ENCODE measurements at places on chromosomes 7 and 10.
A peak's percentile ranks its signal among the peaks of the same experiment; 100 is the strongest.

DNA sequence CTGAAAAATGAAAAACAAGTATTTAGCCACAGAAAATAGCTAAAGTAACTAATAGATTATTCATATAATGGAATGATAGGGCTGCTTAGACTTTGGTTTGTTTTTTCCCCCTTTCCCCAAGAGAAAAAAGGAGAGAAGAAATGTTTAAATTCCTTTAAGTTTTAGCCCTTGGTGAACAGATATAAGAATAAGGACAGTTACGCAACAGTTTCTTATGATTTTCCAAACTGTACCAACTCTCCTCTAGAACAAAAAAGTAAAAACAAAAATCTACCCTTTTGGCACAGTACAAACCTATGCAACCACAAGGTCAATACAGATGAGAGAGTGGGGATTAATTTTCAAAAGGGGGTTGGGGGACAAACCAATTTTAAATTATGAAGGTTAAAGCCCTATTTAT lies 227.7 kb downstream of the CHCHD3 start:
- no peak for DNase-seq

GRCh38 chr7:36862771-36863261 lies 138.5 kb upstream of the AOAH start:
- DNase-seq = no peak

DNA sequence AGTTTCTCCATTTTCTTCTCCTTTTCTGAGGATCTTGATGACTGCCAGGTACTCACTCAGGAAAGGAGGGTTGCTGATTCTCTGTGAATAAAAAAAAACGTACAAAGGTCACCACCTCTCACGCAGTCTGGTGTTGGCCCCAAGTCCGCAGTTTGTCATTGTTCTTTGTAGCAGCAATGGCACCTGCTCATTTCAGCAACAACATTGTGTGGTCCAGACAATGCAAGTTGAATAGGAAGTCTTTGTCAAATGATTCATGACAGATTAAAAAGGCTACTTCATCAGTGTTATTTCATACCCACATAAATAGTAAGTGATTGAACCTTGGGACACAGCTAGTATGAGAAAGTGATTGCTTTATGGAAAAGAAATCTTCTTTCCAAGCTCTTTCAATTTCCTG lies 653.5 kb upstream of the MGMT start:
- DNase-seq = no peak

GRCh38 chr10:54139819-54140428 lies 661.1 kb downstream of the PCDH15 start:
- no peak for DNase-seq

DNA sequence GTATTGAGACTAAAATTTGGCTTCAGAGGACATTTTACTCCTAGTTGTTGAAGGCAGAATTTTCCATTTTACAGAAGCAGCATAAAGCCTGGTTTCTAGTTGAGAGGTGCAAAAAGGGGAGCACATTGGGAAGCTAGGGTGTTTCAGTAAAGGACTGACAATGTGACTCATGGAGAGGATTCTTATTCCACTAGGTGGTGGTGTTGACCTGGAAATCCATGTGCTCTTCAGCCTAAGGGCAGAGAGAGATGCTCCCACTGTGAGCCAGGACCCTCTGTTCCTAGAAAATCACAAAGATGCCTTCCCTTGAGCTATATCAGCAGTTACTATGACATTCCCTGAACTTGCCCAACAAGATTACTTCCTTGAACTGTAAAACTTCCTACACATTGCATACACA lies 687.8 kb downstream of the IPMK start:
- DNase-seq = peak; percentile 20

DNA sequence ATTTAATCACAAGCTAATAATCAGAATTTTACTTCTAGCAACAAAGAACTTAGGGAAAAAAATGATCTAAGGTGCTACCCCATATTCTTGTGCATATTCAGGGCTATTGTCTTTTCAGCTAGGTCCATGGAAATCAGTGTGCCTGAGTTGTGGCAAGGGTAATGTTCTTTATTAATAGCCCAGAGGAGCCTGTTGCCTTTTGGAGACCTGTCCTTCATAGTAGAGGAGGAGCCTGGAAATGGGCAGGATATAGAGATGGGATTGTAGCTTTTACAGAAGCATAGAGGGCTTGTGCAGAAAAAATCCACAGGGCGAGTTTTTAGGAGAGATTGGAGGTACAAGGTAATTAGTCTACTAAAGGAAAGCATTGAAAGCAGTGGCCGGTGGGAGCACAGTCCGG lies 38.9 kb downstream of the AGK start:
- DNase-seq = no peak

DNA sequence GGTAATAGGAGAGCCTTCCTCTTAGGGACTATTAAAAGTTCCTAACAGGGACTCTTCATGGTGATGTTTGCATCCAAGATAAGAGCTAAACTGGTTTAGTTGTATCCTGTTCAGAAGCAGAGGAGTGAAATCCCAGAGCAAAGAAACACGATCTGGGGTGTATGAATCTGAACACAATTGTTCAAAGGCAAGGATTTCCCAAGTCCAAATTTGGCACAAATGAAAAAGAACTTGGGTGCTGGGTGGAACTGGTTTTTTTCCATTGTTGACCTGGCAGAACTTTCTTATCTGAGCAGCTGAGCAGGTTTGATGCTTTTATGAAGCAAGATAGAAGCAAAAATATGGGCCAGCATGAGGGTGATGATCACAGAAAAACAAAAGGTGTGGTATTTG lies 6.0 kb downstream of the AGFG2 start:
- no peak for DNase-seq

- DNase-seq = no peak
Measured at GRCh38 chr10:102644066-102644645, at the start of gene TRIM8. TSS of gene TRIM8 (plus strand) at chr10:102644479. CDS start at chr10:102644618, 139 bp downstream.

DNA sequence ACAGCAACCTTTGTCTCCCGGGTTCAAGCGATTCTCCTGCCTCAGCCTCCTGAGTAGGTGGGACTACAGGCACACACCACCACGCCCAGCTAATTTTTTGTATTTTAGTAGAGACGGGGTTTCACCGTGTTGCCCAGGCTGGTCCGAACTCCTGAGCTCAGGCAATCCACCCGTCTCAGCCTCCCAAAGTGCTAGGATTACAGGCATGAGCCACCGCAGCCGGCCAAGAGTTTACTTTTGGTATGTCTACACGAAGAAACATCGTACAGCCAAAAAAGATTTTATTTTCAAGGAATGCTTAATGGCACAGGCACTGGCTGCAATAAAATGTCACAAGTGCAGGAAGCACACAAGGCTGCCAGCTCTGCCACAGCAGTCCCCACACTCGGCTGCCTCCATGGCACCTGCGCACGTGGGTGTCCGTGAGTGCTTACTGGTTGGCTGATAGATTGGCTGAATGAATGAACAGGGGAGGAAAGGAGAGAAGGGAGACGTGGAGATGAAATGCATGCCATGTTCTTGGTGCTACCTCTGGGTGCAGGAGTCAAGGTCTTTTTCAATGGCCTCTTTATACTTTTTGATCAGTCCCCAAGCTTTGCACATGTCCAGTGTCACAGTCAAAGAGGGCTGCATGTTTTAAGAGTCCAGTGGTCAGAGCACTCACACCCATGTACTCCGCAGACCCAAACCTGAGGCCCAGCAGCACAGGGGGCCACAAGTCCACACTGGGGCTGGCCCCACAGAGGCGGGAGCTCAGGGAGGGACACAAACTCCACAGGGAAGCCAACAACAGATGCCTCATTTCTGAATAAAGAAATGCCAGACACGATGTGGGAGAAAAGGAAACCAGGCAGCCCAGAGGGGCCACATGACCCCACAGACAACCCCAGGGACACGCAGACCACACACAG lies 198.2 kb downstream of the MAD1L1 start:
- DNase-seq = no peak

GRCh38 chr10:68462536-68462935 lies 9.2 kb downstream of the DNA2 start:
- DNase-seq = no peak

- no peak for DNase-seq
Measured at GRCh38 chr7:43764039-43764761, 5.7 kb downstream of the BLVRA start.

- DNase-seq = no peak
Measured at GRCh38 chr7:2983586-2983985, 60.1 kb downstream of the CARD11 start.

DNA sequence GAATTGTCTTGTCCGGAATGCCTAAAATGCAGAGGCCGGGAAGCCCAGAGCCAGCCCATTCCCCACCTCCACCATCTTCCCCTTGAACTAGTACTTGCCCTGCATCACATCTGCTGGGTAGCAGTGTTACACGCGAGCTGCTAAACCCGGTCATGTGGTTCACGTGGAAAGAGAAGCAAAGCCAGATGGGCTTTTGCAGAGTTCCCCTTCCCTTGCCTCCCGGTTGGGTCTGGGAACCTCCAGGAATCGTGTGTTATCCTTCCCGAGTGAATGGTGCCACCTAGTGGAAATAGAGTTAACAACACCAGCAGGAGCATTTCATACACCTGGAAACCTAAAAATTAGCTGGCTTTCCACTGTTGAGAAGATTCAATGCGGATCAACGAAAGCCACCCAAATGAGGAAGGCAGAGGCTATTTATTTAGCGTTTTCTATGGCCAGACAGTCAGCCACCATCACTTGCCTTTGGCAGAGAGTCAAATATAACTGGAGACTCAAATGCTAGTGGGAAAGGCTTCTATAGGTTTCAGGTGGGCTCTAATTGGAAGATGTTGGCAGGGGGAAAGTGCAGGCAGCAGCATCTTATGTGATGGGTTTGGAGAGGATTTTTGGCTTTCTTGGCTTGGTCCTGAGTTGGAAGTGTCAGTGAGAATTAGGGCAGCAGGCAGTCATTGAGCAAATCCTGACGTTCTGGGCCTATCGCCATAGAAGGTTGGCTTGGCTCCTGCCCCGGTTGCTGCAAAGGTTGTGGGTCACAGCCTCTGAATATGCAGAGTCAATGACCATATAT lies 12.9 kb upstream of the DENND2A start:
- peak; percentile 76 for DNase-seq

DNA sequence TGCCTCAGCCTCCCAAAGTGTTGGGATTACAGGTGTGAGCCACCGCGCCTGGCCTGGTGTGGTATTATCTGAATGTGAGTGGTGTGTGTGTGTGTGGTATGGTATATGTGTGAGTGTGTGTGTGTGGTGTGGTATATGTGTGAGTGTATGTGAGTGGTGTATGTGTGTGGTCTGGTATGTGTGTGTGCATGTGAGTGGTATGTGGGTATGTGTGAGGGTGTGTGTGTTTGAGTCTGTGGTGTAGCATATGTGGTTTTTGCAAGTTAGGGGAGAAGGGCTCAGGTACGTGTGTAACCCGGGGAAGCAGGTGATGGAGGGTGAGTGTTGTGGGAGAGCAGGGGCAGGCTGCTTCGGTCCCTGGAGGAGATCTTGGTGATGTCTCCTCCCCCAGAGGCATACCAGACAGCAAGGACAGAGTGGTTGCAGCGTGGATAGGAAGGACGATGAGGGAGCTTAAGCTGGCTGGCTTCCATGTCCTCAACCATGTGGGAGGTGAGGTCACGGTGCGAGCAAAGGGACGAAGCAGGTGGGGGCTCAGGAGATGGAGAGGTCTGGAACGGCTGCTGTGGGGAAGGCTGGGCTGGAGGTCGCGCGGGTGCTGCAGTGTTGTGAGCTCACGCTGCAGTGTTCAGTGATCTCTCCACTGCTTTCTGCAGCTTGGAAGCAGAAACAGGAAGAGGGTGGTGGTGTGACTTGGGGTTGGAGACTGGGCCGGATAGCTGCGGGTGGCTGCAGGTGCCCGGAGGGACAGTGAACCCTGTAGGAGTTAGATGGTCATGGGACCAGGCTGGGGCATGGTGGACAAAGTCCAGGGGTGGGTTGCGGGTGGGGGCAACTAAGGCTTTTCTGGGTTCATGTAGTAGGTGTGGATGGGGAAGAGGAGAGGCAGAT lies 5.0 kb downstream of the ZYX start:
- no peak for DNase-seq

DNA sequence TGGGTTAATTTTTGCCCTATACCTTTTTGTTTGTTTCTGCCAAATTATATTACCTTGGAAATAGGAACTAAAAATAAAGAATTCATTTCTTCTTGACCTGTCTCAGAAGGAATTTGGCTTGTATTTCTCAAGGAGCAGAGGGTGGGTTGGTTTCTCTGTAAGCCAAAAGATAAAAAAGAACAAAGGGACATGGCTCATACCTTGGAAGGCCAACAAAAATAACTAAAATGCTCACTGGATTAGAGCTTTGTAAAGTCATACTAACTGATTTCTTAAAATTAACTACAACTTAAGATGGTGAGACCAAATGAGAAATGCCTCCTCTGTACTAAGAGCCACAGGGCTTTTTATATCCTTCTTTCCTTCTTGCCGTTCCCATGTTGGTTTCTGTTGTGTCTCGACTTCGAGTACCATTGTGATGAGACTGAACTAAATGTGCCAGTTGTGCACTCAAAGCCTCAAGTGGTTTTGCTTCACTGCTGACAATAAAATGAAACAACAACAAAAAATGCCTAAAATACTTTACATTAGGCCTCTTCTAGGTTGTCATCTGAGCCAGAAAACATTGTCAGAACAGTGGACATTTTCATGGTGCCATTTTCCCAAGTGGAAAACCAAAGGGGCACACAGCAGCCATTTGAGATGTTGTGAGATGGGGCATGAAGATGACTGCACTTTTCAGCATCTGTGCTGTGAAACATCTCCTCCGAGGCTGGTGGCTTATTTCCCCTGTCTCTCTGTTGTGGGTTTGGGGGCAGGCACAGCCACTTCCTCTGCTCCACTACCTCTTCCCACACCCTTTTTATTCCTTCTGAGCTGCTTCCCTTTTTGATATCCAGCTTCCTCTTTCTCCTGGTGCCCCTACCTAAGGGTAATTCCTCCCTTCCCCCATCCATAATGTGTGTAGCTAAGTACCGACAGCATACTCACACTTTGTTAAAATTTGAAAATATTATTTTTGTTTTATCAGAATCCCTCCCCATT lies 51.8 kb upstream of the AGR3 start:
- DNase-seq = no peak

- DNase-seq = no peak
Measured at GRCh38 chr7:27148031-27148755, 619 bp upstream of the HOXA6 start.

Measured in NCI-H774 (cell line).